ENCODE measurements at places on chromosomes 16 and 17.

GRCh38 chr17:39648616-39649366 lies 11.8 kb downstream of the STARD3 start:
- no peak for DNase-seq

- DNase-seq = no peak
These were observed 53.1 kb upstream of the TANGO6 start for GRCh38 chr16:68790130-68790761.

DNA sequence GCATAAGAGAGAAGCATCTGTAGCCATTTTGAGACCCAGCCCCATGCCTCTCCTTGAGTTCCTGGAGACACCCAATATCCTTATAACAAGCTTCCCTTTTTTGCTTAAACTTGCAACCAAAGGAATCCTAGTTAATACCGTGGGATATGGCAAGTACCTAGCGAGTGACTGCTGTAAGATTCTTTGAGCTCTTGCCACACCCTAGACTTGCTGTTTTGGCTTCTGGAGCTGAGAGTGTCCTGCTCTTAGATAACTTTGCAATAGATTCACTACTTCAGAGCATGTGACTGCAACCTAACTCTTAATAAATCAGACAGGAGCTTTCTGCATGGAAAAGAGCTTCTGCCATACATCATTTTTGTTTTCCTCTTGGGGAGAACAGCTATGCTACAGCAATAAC lies 58.3 kb downstream of the AKAP1 start:
- no peak for DNase-seq

- no peak for DNase-seq
These were observed 13.4 kb upstream of the DNAJA2 start for GRCh38 chr16:46986896-46987295.

DNA sequence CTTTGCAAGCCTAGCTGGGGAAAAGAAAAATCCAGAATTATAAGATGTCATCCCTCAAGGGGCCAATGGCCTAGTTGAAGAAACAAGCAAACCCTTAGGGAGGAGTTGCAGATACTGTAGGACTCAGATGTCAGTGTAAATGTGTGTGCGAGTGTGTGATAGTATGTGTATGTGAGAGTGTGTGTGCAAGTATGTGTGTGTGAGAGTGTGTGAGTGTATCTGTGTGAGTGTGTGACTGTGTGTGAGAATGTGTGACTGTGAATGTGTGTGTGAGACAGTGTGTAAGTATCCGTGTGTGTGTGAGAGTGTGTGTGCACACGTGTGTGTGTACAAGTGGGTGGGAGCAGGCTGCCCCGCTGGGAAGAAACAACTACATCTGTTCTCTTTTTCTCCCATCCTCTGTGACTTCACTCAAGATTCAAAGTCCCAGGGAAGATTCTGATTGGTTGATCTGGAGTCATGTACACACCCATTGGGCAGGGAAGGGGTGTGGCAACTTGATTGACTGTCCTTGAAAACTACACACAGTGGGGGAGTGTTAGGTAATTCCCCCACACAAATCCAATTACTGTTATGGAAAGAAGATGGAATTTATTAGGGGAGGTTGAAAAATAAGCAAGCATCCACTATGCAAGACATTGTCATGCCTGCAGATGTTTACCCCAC lies 40.7 kb downstream of the IRX3 start:
- no peak for DNase-seq
